SW 1271 (cell line): ENCODE measurements at places on chromosomes 1 and 21.

- no peak for DNase-seq
Observed at GRCh38 chr1:154719586-154720327, 111.8 kb upstream of the ADAR start.

DNA sequence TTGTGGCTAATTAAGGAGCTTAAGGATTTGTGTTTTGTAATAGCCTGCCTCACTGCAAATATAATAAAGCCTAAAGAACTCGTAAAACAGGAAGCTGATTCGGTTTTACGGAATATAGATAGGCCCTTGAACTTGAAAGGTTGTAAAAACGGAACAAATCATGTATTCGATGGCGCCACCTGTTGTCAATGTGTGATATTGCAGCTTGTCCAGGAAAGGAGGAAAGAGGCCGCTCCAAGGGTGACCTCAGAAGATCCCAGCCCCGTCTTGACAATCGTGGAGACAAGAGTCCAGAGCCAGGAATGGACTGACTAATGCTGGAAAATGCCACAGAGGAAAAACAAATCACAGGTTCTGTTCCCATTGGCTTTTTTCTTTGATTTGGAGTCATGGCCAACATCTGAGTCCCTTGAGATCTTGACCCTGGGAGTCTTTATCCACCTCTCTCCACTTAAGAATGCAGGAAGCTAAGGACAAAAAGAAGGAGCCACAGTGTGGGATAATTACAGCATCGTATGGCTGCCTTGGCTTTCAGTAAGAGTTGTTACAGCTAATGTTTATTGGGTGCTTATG is 7.0 kb upstream of the IGSF21 start:
- DNase-seq = peak; percentile 34

DNA sequence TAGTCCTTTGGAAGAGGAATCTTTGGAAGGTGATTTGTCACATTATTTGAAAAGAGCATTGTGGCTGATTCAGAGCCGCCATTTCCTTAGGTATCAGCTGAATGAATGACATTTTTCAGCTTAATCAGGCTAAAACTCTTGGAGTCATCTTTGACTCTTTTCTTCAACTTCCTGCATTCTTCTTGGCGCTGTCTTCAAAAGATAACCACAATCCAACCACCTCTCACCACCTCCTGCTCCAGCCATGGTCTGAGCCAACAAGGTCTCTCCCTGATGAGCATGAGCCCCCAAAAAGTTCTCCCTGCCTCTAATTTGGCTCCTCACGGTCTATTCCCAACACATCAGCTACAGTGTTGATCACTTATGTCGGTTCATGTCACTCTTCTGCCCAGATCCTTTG is 297.6 kb upstream of the RUNX1 start:
- no peak for DNase-seq

DNA sequence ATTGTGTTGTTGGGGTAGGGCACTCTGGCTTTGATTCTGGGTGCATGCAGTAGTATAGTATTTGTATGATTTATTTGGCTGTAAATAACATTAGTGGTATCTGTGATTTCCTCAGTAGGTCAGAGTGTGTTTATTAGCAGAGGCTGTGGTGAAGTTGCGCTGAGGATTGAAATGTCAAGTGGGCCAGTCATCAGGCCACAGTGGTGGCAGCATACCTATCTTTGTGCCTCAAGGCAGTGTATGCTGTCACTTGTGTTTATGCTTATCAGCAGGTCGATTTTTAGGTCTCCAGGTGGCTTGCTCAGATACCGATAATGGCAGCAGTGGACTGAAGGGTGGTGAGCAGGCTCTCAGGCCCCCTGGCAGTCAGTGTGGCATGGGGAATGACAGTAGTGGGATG is 11.3 kb downstream of the LY9 start:
- DNase-seq = no peak

- DNase-seq = no peak
Observed at GRCh38 chr1:223886516-223886921, 40.8 kb upstream of the TP53BP2 start.

- DNase-seq = peak; percentile 68
Observed at GRCh38 chr1:38138498-38139233, 92.1 kb upstream of the POU3F1 start.

- no peak for DNase-seq
Observed at GRCh38 chr1:2318314-2319278, 72.8 kb downstream of the MORN1 start.
